ENCODE measurements at places on chromosomes 7 and 10.

GRCh38 chr7:130127821-130128317 lies 57.5 kb downstream of the KLHDC10 start:
- DNase-seq: peak; percentile 79

DNA sequence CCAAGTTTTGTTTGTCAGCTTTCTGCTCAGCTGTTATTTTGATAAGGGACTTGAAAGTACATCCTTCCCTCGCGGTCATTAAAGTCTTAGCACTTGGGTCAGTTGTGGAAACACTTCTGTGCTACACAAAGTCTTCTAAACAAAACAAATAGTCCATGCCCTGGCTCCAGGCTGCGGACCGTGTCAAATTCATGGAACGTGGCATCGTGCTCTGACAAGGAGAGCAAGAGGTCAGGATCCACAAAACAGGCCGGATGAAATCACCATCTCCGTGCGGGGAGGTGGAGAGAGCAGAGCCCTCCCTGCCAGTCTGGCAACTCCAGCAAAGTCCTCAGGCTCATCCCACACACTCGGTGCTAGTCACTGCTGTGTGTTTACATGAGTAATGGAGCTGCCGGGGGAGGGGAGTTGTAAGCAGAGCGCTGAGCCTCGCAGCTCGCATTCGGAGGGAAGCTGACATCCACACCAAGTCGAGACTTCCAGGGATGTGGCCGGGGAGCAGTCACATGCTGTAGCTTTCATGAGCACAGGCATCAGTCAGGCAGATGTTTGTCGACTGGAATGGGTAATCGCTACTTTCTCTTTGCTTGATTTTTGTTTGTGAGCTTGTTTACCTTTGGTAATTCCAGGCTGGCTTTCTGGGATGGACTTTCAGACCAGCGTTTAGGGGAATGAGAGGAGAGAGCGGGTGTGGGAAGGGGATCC lies 147.6 kb downstream of the ARID5B start:
- peak; percentile 95 for DNase-seq

GRCh38 chr7:17528636-17529035 lies 230.2 kb downstream of the AHR start:
- DNase-seq: no peak

GRCh38 chr10:61967298-61967697 lies 65.8 kb downstream of the ARID5B start:
- DNase-seq: no peak

- no peak for DNase-seq
Measured at GRCh38 chr7:129489491-129489890, 12.8 kb upstream of the SMKR1 start.

GRCh38 chr10:7438196-7438986 lies 27.6 kb upstream of the SFMBT2 start:
- DNase-seq: peak; percentile 5

DNA sequence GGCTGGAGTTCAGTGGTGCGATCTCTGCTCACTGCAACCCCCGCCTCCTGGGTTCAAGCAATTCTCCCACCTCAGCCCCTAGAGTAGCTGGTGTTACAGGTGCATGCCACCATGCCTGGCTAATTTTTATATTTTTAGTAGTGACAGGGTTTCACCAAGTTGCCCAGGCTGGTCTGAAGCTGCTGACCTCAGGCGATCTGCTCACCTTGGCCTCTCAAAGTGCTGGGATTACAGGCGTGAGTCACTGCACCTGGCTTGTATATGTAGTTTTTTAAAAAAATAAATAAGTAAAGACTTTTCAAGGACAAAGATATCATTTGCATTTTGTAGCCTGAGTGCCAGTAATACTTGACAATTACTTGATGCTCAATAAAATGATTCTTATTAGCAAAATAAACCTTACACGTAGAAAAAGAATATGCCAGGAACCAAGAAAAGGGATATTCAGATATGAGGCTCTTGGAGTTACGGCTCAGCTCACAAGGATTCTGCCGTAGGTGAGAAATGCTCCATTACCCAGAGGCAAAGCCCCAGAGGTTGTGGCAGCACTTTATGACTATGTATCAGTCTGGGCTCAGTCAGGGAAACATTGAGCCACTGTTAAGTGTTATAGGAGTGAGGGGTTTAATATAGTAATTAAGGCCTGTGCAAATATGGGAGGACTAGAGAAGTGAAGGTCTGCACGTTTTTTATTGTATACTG lies 98.5 kb downstream of the TPST1 start:
- DNase-seq: no peak

DNA sequence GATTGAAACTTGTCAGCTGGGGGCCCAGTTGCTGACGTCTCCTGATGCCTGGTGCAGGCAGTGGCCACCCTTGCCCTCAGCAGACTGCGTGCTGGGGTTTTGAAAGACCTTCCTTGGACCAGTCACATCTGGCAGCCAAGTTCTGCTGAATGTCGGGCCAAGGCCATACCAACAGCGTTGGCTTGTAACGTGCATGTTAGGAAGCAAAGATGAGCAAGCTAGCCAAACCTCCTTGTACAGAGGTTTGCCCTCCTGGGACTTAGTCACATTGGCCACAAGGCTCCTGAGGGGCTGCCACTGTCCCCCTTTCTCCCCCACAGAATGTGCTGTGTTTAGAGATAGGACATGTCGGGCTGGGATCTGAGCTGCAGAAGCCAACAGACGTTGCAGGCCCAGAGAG lies 49.0 kb downstream of the ADCY1 start:
- DNase-seq: no peak
